Activated CD8-positive, alpha-beta memory T cell treated with anti-CD3 and anti-CD28 coated beads, Interleukin-2, amount 10 ng/mL, durations not matched to agents 7 days and 5 days (primary cell): ENCODE measurements at places on chromosomes 1 and 21.

- no peak for DNase-seq
Observed at GRCh38 chr1:22388671-22389450, 62.8 kb upstream of the ZBTB40 start.

- DNase-seq: no peak
Observed at GRCh38 chr1:92186081-92186480, 31.6 kb upstream of the C1orf146 start.

DNA sequence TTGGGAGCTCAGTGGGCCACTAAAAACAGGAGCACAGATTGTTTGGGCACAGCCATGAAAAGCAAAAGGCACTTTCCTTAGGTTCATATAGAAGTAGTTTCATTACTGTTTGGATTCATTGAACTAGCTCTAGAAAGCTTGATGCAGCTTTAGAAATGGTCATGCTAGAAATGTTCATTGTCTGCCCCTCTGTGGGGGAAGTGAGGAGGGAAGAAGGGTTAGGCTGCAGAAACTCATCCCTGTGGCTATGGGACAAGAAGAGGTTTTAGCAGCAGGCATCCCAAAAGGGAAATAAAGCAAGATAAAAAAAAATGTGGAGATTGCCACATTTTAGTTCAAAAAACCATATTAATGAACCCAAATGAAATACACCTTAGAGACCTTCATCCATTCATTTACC lies 359.6 kb upstream of the PTBP2 start:
- DNase-seq: no peak

DNA sequence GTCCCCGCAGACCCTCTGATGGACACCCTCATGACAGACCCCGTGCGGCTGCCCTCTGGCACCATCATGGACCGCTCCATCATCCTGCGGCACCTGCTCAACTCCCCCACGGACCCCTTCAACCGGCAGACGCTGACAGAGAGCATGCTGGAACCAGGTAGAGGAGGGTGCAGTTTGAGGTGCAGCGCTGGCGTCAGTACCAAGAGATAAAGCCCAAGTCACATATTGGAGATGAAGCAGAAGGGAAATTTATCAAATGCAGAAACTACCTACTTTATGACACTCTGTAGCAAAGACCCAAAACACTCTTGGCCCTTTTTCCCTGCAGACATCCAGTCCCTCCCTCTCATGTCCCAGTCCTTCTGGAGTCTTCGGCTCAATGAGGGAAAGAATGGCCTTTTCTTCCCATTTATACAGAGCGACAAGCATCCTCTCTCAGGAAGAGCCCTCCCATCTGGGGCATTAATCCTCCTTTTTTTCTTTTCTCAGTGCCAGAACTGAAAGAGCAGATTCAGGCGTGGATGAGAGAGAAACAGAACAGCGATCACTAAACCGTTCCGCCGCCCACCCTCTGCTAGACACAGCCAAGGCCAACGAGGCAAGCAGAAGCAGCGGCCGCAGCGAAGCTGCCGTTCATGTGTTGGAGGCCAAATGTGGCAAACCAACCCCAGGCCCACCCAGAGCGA lies 30.8 kb upstream of the KIF1B start:
- no peak for DNase-seq

DNA sequence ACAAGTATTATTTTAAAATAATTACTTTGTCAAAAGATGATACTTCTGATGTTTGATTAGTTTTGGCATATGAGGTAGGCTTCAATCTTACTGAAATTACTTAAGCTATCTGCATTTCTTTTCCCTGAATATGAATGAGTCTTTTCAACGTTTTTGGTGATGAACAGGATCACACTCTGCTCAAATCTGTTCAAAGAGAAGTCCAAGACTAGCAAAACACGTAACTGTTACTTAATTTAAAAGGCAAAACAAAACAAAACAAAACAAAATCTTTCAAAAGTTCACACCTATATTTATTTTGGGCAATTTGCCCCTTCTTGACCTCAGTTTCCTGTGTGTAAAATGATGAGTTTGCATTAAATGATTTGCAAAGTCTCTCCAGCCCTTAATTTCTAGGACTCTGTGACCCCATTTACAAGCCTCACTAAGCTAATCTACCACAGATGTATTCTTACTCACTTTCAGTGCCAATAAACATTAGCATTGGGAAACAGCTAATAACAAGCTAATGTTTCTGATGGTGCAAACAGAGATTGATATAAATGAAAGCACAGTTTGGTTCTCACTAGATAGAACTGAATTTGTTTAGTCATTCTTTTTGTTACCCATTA lies 865.4 kb downstream of the LTN1 start:
- no peak for DNase-seq

DNA sequence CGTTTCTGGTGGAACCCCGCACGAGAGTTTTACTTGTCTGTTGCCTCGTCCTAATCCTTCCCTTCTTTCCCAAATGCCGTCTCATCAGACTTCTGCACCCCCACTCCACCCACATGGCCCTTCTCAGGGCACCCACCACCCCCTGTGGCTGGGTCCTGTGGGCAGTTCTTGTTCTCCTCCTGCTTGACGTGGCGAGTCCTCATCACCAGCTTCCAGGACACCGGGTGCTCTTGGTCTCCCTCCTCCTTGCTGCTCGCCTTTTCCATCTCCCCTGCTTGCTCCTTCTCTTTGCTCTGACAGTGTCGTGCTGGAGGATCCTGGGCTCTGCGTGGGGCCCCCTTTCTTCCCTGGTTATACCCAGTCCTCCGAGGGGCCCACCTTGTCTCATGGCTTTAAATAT lies 51.8 kb downstream of the B3GALT5 start:
- DNase-seq: no peak

DNA sequence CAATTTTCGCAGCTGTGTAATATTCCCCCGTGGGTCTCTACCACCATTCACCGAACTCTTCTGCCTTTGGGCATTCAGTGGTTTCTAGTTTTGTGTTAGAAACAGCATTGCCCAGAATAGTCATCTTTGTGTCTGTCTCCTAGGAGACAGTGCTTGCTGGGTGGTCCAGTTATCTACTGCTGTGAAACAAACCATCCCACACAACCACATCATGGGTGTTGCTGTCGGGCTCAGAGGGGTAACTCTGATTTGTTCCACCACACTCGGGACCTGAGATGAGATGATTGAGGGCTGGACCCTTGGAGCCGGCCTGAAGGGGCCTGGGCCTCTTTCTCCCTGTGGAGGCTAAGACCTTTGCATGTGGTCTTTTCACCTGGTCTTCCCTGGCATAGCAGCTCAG lies 427.2 kb upstream of the VAMP3 start:
- no peak for DNase-seq
